ENCODE measurements at places on chromosomes 4 and X. TPM values are rescaled to one million over a fixed set of nuclear protein-coding genes. Genes with fewer than 3 reads are reported as not detected.

GRCh38 chr4:110294165-110294564 lies 95.8 kb upstream of the ELOVL6 start:
- H3K36me3 ChIP-seq = no peaks in the 10 kb centered on the region
- DNase-seq = no peak
- no peaks in the 10 kb centered on the region for H3K27me3 ChIP-seq
- no peak overlapping the region for H3K4me3 ChIP-seq
- H3K27ac ChIP-seq = no peak overlapping the region

DNA sequence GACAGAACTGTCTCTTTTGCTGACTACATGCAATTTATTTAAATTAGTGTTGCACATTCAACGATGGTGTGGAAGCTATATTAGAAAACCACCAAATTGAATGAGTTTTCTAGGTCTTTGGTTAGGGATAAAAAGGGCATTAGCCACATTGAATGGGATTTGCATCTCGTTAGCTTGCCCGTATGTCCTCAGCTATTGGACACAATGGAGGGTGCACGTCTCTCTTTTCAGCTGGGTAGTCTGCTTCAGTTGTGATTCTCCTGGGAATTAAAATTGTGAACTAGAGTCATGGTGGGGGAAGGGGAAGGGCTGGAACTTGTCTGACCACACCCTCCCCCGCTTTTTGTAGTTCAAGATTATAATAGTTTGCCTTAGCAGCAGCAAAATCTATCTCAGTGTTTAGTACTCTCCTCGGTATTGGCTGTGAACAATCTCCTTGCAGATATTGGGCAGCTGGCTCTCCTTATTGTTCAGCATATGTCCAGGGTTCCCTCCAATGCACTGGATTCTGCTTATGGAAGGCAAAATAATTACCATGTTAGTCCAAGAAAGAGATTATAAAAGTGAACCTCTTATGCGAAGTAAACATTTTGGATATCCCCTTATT lies 23.3 kb downstream of the TRIM2 start:
- no peak for DNase-seq
- no peak overlapping the region for H3K4me3 ChIP-seq
- H3K36me3 ChIP-seq = peaks cover 11% of the 10 kb centered on the region
- no peaks in the 10 kb centered on the region for H3K27me3 ChIP-seq
- H3K27ac ChIP-seq = peak overlapping the region; percentile 81

- no peaks in the 10 kb centered on the region for H3K4me1 ChIP-seq
- DNase-seq = no peak
- H3K36me3 ChIP-seq = no peaks in the 10 kb centered on the region
- H3K4me3 ChIP-seq = no peak overlapping the region
Observed at GRCh38 chrX:16476009-16476408, 173.9 kb upstream of the S100G start.

Gene RBMXL3
- not detected for polyA plus RNA-seq

DNA sequence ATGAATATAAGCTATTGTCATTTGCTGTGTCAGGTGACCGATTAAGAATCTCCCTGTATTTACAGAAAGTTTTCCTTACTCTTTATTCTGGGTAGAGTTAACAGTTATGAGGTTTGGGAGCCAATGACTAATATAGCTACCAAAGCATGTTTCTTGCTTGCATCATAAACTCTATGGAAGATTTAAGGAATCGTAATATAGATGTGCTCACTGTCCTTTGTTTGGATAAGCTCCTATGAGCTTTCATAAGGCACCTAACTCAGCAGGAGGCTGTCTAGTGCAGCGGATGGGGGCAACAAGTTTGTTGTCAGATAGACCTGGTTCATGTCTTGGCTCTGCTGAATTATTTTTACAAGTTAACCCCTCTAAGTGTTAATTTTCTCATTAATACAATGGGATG lies 75.0 kb upstream of the PAQR3 start:
- H3K36me3 ChIP-seq = no peaks in the 10 kb centered on the region
- H3K27ac ChIP-seq = no peak overlapping the region
- H3K4me3 ChIP-seq = no peak overlapping the region
- H3K4me1 ChIP-seq = no peaks in the 10 kb centered on the region
- no peak for DNase-seq
